Thyroid gland (tissue), 4 donors: ENCODE measurements at places on chromosomes 16 and 17. TPM values are rescaled to one million over a fixed set of nuclear protein-coding genes. Genes with fewer than 3 reads are reported as not detected.

Gene KRTAP1-5
- not detected for total RNA-seq

Gene HOXB7
- 2.8 TPM for total RNA-seq

Gene GRIN2A
- 0.11 TPM for total RNA-seq

Gene KRTAP4-5
- total RNA-seq = not detected

Gene UBE2Z
- total RNA-seq = 103 TPM

Gene DCTN5
- 51.1 TPM for total RNA-seq

Gene CD300LB
- total RNA-seq = not detected
